Renal cortex interstitium (tissue), 15 donors: ENCODE measurements at places on chromosomes 12 and 14.

DNA sequence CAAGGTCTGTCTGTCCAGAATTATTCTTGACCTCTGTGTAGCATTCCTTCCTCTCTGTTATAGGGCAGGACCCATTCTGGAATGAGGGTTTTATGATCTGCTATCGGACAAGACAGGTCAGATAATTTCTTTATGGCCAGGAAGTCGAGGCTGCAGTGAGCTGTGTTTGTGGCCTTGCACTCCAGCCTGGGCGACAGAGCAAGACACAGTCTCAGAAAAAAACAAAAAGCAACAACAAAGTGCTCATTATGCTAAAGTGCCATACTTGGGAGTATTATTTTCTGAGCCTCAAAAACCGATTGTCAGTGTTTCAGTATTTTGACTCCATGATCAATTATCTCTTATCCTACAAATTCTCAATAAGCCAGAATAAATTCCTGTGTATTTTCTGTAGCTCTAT, 4.1 kb downstream of the CIPC start:
- DNase-seq: no peak

DNA sequence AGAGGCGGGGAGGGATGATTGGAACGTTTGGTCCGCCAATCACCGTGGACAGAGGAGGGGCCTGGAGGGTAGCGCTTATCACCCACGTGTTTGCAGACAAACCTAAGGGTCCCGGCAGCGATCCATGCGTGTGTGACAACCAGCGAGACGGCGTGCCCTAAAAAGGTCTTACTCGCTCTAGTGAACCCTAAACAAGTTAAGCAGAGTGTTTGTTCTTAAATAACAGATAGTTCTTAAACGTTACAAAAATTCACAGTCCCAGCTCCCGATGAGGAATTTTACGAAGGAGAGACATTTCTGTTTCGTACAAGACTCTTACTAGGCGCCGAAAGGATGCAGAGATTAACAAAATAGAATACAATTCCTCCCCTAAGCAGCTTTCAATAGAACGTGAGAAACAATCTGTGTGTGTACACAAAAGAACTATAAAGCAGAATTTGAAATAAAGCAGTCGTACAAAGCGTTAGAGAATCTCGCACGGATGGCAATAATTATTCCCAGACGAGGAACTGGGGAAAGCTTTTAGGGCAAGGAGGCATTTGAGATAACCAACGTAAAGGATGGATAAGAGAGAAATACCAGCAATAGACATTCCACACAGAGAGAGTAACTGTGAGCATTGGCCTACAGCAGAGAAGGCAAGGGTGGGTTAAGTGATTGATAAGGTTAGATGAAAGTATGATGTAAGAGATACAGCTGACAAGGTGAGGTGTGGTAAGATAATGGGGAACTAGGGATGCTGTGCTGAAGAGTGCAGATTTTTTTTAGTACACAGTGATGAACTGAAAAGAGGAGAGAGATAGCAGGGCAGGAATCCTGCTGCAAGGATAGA, 831 bp upstream of the RPS6KA5 start:
- DNase-seq: no peak

- DNase-seq: no peak
These were observed 519.9 kb downstream of the C12orf50 start for GRCh38 chr12:87509237-87509820.

- no peak for DNase-seq
These were observed 39.1 kb downstream of the SPATA7 start for GRCh38 chr14:88424573-88424972.

GRCh38 chr12:68233498-68233897, 7.9 kb upstream of the IL26 start:
- DNase-seq: no peak

GRCh38 chr12:50252977-50253602, 30.2 kb downstream of the LIMA1 start:
- no peak for DNase-seq

DNA sequence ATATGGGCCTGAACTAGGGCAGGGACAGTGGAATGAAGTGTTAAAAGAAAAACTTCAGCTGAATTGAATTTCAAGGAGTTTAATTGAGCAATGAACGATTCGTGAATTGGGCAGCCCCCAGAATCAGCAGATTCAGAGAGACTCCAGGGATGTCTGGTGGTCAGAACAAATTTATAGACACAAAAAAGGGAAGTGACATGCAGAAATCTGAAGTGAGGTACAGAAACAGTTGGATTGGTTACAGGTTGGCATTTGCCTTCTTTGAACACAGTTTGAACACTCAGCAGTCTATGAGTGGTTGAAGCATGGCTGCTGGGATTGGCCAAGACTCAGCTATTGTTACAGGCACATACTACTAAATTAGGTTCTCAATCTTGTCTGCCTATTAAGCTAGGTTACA, 9.7 kb upstream of the TBPL2 start:
- no peak for DNase-seq

- DNase-seq: no peak
These were observed 342.1 kb upstream of the RGS6 start for GRCh38 chr14:71590131-71590530.

DNA sequence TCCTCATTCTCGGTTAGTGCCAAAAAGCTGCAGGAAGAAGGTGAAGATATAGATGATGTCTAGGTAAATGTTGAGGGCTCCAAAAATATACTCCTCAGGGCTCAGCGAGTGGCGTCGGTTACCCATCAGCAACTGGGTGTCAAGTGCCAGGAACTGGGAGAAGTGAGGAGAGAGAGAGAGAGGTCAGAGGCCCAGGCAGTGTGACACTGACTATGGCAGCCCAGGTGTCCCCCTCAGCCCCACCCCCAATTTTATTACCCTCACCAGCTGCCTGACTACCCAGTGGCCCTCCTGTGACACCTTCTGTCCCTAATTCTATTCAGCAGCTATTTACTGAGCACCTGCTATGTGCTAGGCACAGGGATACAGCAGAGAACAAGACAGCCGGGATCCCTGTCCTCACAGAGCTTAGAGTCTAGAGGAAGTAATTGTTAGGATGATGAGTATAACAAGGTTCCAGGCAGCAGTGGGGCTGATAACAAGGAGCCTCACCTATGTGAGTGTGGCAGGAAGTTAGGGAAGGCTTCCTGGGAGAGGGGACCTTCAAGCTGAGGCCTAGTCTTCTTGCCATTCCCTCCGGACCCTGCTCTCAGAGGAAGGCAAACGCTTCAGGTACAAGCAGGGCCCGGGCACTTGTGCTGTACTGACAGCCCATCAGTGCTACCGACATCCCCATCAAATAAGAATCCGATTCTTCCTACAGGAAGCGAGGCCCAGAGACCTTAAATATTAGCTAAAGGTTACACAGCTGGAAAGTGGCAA, 27.8 kb upstream of the BCDIN3D start:
- no peak for DNase-seq

GRCh38 chr14:56027916-56028712, 90.1 kb upstream of the PELI2 start:
- no peak for DNase-seq

- DNase-seq: no peak
These were observed 218.3 kb upstream of the OR4E1 start for GRCh38 chr14:21891921-21892320.

- no peak for DNase-seq
These were observed 436.1 kb downstream of the DAD1 start for GRCh38 chr14:22152903-22153302.

GRCh38 chr14:34081576-34082136, 130.8 kb upstream of the EGLN3 start:
- DNase-seq: no peak

DNA sequence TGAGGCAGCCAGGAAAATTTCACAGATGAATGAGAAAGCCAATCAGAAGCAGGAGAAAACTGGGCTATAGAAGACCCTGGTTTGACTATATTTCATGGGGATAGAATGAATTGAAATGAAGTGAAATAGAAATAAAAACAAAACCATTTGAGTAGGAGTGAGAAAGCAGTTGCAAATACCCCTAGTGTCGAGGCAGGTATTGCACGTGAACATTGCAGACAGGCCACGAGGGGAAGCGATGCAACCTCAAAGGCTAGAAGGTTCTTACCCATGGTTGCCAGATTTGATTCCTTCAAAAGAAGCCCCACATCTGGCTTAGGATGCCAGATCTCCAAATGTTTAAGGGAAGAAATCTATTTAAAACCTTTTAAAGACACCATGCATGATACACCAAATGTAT, 648.9 kb downstream of the VRK1 start:
- no peak for DNase-seq

DNA sequence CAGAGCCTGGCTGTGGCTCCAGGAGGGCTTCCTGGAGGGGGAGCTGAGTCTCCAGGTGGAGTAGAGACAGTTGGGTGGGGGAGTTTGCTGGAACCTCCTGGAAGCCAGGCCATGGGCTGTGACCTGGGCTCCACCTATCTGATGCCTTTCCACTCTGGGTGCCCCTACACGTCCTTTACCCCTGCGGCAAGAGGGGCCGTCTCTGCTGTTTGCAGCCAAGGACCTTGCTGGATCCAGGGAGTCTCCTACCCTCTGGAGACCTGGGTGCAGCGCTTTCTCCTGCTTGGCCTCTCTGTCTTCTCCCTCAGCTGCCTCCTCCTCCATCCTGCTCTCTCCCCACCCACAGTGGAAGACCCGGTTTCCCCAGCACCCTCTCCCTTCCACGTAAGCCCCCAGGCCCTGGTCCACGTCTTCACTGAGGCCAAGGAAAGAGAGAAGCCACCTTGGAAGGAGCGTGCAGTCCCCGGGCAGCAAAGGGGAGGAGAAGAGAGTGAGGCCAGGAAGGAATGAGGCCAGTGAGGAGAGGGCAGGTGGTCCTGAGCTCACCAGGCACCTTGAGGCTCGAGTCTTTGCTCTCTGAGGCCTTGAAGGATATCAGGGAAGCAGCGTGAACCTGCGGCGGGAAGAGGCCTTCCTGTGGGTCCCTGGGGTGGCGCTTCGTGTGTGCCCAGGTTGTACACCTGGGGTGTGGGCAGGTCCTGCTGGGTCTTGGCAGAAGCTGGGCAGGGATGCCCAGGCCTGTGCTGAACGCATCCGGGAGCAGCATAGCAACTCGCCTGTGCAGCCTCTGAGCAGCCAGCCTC, 294.3 kb upstream of the RTL1 start:
- DNase-seq: no peak

GRCh38 chr14:49512571-49512970, 73.6 kb downstream of the RPS29 start:
- DNase-seq: no peak

- DNase-seq: no peak
These were observed 11.6 kb downstream of the FBXW8 start for GRCh38 chr12:116922194-116922897.

DNA sequence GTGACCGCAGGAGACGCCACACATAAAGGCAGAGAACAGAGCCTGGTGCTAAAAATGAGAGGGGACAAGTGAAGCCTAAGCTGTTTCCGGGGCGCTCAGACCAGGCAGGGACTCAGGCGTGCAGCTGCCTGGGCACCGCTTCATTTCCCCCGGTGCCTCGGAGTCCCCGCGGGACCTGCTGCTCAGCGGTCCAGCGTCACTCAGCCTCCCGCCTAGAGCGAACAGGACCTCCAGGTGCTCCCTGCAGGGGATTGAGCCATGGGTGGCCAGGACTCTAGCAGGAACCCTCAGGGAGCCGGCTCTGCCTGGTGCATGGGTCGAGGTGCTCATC, 31.0 kb downstream of the CCDC85C start:
- DNase-seq: no peak

DNA sequence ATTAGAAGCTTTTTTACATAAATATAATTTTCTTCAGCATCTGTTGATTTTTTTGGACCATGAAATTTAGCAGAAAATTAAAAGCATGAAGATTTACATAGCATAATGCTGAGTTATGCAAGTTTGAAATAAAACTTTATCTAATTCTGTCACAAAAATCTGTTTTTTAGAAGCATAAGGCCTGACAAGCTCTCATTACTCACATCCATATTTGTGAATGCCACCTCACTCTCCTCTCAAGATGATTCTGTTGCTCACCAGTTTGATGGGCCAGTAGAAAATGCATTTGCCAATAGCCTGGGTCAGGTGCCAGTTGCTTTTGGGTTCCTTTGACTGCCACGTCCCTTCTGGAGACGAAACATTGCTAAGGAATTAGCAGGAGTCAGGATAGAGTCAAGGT, 181.5 kb upstream of the ATP2B1 start:
- no peak for DNase-seq

DNA sequence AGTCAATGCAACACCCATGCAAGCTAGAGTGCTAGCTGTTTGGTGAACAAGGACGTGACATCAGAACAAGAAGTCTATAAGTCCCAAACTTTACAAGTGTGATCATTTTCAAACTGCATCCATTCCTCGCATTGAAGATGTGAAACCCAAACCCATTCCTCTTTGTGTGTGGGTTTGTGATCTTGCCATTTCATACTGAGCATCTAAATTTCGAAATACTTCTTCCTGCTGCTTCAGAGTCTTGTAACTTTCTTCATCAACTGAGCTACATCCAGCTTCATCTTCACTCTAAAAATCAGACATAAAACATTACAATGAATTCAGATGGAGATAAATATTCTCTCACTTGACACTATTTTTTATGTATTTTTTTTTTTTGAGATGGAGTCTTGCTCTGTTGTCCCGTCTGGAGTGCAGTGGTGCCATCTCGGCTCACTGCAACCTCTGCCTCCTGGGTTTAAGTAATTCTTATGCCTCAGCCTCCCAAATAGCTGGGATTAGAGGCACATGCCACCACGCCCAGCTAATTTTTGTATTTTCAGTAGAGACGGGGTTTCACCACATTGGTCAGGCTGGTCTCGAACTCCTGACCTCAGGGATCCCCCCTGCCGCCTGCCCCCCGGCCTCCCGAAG, 4.8 kb upstream of the ZCCHC8 start:
- no peak for DNase-seq

DNA sequence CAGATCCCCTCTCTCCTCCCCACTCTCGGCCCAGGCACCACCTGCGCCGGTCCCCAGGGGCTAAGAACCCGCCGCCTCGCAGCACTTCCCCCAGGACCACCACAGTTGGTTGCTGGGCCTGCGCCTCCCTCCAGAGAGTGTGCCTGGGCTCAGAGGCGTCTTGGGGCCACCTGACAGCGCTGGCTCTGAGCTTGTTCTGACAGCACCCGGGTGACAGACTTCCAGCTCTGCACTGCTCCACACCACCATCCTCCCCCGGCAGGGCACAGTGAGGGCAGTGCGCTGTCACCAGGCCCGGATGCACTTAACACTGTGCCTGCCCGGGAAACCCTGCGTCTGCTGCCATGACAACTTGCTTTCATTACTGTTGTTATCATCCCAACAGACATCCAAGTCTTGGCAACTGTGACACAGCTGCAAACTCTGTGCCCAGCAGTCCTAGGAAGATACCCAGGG, 6.6 kb downstream of the BRF1 start:
- DNase-seq: no peak
